Effector memory CD4-positive, alpha-beta T cell (primary cell): ENCODE measurements at places on chromosomes 1 and 21.

- DNase-seq: no peak
Observed at GRCh38 chr1:69485616-69486015, 82.1 kb upstream of the LRRC7 start.

DNA sequence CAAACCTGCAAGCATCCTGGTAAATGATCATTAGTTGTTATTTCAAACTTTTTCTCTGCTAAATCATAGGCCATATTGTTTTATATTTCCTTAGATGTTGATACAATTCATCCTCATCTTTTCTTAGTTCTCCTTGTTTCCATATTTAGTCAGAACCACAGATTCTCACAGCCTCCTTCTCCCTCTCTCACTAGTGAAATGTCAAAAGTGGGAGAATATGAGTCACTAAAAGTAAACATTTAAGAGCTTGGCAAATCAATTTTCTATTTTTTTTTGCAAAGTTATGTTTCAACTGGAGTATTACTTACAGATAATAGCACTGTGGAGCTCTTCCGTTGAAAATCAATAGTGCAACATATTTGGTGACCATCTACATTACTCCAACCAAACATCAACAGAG is 308.8 kb downstream of the COL11A1 start:
- no peak for DNase-seq

DNA sequence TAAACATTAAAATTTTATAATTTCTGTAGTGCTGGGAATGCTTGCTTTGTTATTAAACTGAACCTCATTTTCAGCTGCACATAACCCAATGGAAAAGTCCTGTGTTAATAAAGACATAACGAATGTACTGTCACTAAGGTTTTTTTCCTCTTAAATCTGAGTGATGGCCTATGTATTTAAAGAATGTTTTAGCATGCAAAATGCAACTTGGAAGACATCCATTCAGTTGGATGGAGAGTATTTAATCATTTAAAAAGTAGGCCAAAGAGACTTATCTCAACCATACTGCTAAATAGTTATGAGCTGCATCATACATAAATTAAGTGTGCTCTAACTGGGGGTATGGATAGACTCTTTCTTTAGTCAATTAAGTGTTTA is 48.5 kb downstream of the RWDD3 start:
- DNase-seq: no peak

GRCh38 chr1:200780545-200781369 is 42.1 kb downstream of the CAMSAP2 start:
- DNase-seq: no peak

DNA sequence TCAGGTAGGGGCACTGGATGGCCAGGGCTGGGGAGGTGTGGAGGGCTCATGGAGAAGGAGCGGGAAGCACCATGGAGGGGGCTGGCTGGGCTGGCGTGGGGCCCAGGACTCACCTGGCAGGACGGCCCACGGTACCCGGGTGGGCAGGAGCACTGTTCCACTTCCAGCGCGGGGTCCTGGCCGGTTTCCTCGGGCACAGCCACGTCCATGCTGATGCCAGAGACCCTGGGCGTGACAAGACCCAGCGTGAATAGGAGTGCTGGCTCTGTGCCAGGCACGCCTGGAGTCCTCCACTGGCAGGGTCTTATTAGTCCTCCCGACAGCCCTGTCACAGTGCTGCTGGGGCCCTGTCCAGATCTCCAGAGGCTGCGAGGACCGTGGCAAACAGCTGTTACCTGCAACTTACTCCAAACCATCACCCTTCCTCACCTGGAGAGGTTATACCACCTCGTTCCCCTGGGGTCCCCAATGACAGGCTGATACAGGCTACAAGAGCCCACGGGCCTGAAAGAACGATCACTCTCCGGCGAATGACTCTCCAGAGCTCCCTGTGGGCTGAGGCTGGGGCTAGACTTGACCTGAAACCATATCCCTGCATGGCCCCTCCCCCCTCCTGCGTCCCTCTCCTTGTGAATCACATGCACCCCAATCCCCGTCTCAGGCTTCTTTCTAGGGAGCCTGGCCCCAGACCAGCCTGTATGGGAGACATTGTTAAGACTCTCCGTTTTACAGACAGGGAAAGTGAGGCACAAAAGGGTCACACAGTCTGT is 62.1 kb downstream of the HSPG2 start:
- DNase-seq: no peak

DNA sequence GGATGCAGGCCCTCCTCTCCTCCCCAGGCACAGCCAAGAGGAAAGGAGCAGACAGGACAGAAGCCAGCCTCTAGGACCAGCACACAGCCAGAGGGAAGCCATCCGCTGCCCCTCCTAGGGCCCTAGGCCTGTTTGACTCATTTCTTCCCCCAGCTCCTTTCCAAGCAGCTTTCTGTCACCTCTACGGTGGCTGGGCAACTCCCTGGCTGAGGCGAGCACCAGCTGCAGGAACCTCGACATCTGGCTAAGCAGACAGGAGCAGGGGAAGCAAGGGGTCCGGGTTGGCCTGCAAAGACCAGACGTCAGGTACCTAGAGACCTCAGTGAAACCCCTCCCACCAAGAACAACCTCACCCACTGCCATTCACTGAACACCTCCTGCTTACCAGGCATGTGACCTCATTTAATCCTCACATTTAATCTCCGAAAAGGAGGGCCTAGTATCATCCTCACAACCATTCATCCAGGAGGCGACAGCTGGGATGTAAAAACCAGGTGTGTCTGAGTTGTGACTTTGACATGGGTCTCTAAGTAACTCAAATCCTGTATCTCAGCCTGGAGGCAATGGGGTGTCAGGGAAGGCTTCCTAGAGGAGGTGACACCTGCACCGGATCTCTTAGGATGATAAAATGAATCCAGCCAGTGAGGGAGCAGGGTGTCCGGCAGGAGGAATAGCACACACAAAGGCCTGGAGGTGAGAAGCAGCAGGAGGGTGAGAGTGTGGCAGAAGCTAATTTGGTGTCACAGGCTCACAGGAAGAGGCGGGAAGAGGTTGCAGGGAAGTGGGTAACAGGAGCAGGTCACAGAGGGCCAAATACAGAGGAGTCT is 5.9 kb downstream of the LRP8 start:
- DNase-seq: no peak

DNA sequence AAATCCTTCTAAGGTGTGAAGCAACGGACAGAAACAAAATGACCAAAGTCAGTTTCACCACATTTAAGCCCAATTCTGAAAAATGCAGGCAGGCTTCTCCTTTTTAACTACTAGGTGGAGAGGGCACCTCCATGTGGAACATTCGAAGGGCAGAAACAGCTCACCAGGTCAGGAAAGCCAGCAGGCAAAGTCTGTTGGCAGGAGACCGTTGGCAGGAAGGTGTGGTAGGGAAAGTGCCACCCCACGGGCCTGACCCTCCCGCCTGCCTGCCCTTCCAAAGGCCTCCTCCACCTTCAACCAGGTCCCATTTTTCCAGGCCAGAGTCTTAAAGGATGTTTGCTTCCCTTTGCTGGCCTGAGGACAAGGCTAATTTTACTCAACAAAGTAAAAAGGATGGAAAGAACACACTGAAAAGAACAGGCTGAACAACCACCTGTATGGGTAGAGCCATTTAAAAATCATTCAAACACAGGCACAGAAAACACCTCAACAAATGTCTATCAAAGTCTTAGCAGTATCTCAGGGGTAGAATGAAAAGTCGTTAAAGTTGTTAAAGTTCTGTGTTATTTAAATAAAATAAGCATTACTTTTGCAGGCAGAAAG is 26.4 kb downstream of the CAPZB start:
- DNase-seq: no peak

GRCh38 chr1:104125266-104125665 is 375.6 kb downstream of the AMY1C start:
- no peak for DNase-seq

- DNase-seq: no peak
Observed at GRCh38 chr1:32965251-32965747, 690 bp upstream of the RNF19B start.

DNA sequence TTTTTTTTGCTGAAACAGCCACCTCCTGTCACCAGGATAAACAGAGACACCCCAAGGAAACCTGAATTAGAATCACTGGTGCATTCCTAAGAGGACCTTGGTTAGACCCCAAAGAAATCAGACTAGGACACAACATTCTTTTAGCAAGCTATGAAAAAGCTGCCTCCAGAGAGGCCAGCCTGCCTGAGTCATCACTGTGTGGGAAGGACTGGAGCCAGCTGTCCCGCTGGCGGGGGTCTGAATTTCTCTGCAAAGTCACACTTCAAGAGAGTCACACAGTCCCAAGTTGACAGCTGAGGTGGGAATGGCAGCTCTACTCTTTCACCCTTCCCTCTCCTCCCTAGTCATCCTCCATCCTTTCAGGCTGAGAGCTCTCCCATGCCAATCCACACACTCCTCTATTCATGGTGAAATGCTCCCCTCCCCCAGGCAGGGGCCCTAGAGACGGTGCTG is 405.0 kb upstream of the POU3F1 start:
- DNase-seq: no peak
